Vein endothelial cell (primary cell): ENCODE measurements at places on chromosomes 3 and 15. TPM values are rescaled to one million over a fixed set of nuclear protein-coding genes. Genes with fewer than 3 reads are reported as not detected.

LINGO1 gene
- 0.19 and 0.33 TPM in 2 replicates for total RNA-seq

CCDC80 gene
- total RNA-seq, result 12.7 and 21.9 TPM in 2 replicates

SMCO1 gene
- total RNA-seq, result not detected in 2 replicates

TMEM207 gene
- total RNA-seq, result not detected in 2 replicates

RPP25 gene
- 18.3 and 23.2 TPM in 2 replicates for total RNA-seq
